ENCODE measurements at places on chromosomes 7 and 10. TPM values are rescaled to one million over a fixed set of nuclear protein-coding genes. Genes with fewer than 3 reads are reported as not detected.

CYP2C9 gene
- polyA plus RNA-seq: not detected

DDC gene
- polyA plus RNA-seq: not detected

PDK4 gene
- not detected for polyA plus RNA-seq

DNA sequence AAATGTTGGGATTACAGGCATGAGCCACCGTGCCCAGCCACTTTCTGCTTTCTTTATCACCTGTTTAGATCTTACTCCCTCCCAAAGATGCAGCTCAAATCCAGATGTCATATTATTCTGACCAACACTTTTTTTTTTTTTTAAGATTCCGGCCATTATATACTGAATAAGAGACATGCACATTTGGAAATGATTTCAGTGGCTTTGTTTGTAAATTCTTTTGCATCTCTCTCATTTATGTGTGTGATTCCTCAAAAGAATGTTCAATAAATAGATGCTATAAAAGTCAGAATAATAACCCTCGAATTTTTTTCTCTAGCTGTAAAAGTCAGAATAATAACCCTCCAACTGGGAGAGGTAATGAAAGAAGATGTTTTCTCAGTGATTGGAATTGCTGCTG is 25.4 kb downstream of the HECW1 start:
- no peak for DNase-seq

- DNase-seq: no peak
These were observed 258.3 kb downstream of the TCERG1L start for GRCh38 chr10:131053192-131053591.

DNA sequence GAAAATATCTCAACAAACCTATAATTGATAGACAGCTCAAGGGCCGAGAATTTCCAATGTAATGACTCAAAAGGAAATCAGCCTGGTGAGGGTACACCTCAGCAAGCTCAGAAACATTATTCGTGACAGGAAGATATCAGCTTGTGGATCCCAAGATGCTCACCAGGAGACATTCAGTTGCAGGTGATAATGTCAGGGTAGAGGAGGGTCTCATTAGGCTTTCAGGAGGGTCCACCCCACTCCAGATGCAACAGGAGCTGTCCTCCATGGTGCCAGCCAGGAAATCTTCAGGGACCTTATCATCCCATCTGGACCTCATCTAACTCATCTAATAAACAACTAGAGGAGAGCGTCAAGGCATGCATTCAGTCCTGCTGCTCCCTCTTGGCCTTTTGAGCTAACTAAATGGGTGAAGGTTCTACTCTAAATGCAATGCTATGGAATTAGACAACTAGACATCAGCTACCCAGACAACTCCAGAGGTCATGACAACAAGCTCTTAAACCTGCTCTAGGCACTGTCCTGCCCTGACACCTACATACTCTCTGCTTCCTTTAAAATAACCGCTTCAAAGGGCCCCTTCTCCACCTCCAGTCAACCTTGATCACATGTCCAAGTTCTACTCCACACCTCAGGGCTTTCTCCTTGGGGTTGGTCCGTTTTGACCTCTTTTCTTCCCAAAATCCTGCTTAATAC is 4.3 kb upstream of the GIMAP5 start:
- DNase-seq: no peak

DNA sequence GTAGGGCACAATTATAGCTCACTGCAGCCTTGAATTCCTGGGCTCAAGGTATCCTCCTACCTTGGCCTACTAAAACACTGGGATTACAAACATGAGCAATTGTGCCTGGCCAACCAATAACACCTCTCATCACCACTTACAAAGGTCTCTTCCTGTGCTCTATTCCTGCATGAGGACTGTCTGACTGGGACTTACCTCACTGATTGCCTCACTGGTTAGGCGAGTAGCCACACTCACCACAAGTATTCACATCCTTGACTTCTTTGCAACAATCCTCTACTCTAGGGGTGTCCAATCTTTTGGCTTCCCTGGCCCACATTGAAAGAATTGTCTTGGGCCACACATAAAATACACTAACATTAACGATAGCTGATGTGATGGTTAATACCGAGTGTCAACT is 22.6 kb upstream of the PDIA4 start:
- peak; percentile 36 for DNase-seq
